ENCODE measurements at places on chromosomes 2 and 18.
A peak's percentile ranks its signal among the peaks of the same experiment; 100 is the strongest.

- no peak for DNase-seq
Observed at GRCh38 chr18:79058007-79058406, 11.2 kb upstream of the ATP9B start.

- DNase-seq, result no peak
Observed at GRCh38 chr2:74104839-74105238, 42.9 kb downstream of the BOLA3 start.

- no peak for DNase-seq
Observed at GRCh38 chr18:10455726-10456453, 1.5 kb downstream of the APCDD1 start.

DNA sequence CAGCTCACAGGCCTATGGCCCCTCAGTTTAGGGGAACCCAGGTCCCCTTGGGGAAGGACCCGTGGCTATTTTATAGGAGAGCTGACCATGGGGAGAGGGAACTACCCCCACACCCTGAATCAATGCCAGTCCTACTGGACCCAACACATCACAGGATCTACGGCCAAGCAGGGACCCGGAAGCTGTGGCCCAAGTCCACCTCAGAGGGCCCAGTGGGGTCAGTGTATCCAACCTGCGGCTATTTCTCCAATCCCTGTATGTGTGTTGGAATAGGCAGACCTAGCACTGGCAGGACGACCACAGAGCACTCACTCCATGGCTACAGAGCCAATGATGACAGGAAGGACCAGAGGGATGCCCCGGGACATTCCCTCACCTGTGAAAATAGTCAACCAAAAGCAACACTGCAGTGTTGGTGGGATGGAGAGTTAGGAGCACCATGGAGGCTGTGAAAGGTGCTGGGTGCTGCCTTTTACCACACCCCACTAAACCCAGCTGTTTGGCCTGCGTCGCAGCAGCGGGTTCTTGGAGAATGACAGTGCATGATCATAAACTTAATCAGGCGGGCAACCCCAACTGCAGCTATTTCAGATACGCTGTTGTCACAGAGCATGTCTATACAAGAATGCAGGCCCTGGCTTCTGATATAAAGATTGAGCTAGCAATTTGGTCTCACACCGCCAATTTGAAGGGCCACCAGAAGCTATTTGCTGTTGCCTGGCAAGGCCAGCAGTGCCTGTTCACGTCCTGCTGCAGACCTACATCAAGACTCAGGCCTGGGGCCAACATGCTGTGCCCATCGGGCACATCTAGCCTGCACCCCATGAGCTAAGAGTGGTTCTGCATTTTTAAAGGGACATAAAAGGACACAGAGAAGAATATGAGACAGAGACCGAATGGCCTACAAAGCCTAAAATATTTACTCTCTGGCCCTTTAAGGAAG lies 110.4 kb downstream of the EIPR1 start:
- DNase-seq, result no peak

- peak; percentile 75 for DNase-seq
Observed at GRCh38 chr2:106160786-106161261, 33.3 kb downstream of the UXS1 start.

GRCh38 chr2:31318361-31319336 lies 84.7 kb downstream of the EHD3 start:
- no peak for DNase-seq

- DNase-seq, result no peak
Observed at GRCh38 chr2:187718092-187718491, 163.9 kb upstream of the TFPI start.

DNA sequence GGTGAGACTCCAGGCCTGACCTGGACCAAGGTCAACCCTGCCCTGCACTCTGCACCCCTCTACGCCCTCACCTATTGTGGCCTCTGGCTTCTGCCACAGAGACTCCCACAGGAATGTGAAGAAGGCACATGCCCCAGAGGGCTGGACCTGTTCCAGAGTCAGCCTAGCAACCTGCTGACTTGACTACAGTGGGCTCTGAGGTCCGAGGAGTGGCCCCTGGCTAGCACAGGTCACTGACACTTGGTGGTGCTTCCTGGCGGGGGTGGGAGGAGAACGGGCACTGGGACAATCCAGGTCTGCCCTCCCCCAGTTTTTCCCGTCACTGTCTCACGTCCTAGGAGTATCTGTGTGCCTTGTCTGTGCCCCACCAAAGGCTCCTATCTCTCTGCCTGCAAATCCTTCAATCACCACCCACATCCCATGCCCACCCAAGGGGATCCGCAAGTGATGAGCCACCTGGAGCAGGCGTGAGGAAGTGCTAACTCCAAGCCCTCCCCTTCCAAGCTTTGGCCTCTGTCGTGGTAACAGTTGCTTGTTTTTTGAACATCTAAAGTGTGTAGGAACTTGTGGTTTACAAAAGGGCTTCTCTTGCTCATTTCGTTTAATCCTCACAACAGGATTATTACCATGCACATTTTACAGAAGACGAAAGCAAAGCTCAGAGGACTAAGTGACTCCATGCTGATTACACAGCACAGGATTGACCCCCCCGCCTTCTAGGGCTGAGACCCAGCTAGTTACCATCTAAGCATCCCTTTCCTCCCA lies 86.2 kb downstream of the MCFD2 start:
- no peak for DNase-seq

- no peak for DNase-seq
Observed at GRCh38 chr2:65320946-65321345, 93.3 kb downstream of the ACTR2 start.

DNA sequence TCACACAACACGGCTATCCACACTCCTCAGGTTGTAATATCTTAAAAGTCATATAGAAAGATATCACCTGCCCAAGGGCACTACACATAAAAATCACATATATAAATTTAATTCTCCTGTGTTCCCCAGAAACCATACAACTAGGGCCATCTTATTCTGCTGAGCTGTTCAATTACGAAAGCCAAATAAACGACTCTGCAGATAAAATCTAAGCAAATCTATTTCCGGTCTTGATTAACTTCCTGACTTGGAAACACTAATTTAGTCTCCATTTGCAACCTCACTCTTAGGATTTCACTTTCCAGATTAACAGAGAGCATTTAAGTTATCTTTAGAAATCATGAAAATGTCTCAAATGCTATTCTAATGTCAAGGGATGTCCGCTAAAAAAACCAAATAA lies 23.9 kb upstream of the STK17B start:
- no peak for DNase-seq

GRCh38 chr18:21100678-21101077 lies 10.9 kb downstream of the ROCK1 start:
- no peak for DNase-seq

DNA sequence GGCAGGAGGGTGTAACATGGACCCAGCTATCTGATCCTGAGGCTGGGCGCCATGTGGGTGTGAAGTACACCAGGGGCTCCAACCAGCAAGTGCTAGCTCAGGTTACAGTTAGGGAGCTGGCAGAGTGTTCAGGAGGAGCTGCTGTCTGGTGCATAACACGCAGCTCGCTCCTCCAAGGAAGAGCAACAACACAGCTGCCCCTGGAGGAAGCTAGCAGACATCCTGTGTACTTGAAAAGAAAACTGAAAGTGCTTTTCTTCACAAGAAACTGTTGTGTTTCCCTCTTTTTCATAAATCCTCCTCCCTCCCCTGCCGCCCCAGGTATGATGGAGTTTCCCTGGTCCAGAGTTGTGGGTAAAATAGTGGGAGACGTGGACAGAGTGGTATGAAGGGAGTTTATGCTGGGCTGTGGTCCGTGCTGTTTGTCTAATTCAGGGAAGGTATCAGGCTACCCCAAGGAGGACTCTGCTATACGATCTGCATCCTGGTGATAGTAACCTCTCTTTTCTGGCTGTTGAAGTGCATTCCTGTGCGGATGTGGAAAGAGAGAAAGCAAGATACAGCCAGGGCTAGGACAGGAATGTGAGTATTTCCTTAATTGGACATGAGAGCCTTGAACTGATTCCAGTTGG lies 6.1 kb upstream of the LBH start:
- peak; percentile 37 for DNase-seq

DNA sequence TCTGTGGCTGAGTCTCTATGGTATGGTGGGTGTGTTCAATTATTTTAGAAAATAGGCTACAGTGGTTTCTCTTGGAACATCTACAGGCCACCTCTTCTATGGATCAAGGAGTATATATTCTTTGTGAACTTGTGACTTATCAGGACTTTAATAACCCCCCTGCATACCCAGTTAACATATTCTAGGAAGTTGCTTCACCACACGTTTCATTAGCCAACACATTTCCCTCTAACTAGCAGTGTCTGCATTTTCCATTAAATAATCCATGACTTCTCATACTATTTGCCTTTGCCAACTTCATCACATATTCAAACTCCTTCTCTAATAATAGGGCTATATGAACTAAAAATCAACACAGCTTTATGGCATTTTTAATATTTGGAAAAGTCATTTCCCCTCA lies 187.6 kb upstream of the ARL4C start:
- DNase-seq, result no peak

GRCh38 chr2:151483546-151483945 lies 73.8 kb downstream of the RIF1 start:
- DNase-seq, result no peak

GRCh38 chr18:62404881-62405280 lies 79.8 kb downstream of the TNFRSF11A start:
- DNase-seq, result no peak

Data from CD8-positive, alpha-beta T cell (primary cell).